T-cell (primary cell): ENCODE measurements at places on chromosomes 1 and 21. TPM values are rescaled to one million over a fixed set of nuclear protein-coding genes. Genes with fewer than 3 reads are reported as not detected.

PAPPA2 gene
- not detected for total RNA-seq

TMEM51 gene
- total RNA-seq, result 0.23 TPM

ARHGAP30 gene
- total RNA-seq, result 290 TPM

HNRNPR gene
- 109 TPM for total RNA-seq

DNA sequence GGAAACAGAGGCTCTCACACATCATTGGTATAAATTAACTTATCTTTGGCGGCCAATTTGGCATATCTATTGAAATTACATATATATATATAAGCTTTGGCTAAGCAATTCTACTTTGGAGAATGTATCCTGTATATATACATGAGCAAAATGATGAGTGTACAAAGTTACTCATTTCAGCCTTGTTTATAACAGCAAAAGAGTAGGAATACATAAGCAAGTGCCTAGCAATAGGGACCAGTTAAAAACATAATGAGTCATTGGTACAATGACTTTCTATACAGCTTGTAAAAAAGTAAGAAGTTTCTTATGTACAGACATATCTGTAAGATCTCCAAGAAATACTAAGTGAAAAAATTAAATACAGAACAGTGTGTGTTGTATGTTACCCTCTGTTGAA is 190.8 kb downstream of the LTN1 start:
- no peak for DNase-seq

DNA sequence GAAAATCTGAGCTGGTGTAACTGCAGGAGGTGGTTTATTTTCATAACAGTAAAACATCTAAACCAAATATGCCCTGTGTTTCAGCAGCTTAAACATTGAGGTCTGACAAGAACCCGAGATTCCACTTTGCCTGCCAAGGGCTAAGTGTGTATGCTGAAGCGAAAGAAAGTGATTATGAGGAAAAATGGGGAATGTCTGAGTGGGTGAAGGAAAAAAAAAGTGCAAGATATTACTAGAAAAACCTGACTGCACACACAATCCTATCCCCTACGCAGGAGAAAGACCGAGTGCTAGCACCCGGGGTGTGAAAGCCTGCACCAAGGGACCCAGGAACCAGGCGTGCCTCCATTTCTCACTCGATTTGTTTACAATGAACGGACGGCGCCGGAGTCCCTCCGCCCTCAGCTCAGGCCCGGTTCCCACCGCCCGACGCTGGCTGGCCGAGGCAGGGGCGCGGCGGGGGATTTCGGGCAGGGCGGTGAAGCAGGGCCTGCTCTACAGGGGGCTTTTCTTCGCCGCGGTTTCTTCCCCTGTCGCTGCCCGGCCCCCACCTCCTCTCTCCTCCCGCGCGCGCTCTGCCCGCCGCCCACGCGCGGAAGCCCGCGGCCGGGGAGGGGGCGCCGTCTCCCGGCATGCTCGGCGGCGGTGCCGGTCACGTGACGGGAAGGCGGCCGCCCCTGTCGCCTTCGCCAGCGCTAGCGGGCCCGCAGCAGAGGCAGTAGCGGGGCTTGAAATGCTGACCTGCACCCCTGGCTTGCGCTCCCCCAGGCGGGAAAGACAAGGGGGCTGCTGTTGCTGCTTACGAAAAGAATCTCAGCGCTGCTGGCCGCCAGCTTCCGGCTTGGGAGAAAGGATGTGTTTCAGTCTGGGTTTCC is 35.9 kb downstream of the ITPKB start:
- peak; percentile 83 for DNase-seq

DNA sequence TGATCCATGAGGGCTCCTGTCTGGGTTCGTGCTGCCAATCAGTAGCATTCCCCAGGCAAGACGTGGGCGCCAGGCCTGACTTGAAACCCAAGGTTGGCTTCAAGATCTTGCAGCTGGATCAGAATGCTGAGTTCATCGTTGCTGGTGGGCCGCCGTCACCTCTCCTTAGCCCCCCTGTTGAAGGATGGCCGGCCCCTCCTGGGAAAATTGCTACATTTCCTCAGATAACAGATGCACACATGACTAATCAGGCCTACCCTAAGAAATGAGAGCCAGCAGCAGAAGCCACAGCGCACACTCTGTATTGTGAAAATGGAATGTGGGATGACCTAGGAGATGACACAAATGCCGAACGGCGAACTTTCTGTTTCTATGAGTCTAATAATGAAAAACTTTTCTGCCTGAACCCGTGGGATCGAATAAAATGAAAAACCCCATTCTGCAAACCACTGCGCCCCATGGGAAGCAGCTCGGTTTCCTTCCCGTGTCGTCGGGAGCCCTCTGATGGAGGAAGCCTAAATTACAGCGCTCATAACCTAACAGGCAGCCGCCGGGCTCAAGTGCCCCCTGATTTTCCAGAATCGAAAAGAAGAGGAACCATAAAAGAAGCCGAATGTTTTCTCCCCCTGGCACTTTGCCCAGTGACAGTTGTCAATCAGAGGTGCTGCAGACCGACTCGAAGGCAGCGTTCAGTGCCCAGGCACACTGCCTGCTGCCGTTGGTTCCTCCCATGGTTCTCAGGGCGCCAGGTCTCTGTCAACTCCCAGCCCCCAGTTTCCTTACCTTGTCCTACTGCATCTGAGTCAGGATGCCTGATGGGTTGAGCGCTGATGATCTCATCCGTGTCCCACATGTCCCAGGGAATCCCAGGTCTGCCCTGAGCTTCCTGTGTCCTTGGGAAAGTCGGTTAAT is 38.2 kb upstream of the H6PD start:
- DNase-seq, result peak; percentile 28

GRCh38 chr1:23167353-23168078 is 1.1 kb downstream of the LUZP1 start:
- DNase-seq, result peak; percentile 18

DNA sequence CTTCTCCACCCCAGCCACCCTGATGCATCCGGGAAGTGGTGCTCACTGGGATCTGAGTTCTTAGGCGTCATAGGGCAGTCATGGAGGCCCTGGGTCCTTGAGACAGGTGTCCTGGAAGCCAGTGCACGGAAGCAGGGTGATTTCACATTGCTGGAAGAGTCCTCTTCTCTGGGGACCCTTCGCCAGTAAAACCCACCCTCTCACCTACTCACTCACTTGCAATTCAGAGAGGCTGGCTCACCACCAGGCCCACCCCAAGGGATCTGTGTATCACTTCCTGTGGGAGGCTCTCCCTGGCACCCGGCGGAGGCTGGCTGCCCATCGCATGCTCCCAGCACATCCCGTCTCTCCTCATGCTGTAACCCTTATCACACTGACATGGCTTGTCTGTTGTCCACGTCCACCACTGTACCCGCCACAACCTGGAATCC is 40.2 kb upstream of the EPS8L3 start:
- no peak for DNase-seq

DNA sequence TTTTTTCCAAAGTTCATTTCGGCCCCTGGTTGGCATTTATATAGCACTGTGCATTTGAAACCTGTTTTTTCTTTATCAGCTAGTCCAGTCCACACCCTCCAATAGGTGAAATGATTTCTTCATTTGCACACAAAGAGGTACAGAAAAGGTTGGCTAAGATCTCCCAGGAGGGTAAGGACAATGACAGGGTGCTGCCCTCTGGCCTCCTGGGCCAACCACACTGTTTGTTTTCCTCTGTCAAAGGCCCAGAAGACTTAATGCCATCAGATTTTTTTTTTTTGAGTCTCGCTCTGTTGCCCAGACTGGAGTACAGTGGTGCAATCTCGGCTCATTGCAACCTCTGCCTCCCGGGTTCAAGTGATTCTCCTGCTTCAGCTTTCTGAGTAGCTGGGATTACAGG is 70.1 kb upstream of the EFHD2 start:
- DNase-seq, result no peak

DNA sequence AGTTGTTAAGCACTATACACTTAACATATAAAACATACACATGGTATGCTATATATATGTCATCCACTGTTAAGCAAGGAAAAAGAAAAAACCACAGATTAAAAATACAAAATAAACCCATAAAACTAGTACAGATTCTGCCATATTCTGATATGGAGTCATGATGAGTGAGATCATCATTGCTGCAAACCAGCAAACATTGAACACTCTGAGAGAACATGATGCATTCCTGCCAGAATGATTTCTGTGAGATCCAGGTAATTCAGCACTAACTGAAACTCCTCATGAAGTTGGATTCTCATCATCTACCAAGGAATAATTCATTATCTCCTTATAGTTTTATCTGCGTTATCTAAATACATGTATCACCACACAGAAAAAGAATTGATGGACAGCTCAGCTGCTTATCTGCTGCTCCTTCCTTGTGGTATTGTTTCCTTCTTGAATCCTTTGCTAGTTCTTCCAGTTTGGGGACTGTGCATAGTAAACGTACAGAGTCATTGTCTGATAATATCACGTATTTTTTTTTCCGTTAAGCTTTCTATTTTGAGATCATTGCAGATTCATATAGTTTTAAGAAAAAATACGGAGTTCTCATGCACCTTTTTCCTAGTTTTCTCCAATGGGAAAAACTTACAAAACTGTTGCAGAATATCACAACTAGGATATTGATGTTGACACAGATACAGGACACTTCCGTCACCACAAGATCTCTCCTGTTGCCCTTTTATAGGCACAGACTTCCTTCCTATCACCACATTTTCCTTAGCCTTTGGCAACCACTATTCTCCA is 9.3 kb downstream of the RAB4A start:
- no peak for DNase-seq

DNA sequence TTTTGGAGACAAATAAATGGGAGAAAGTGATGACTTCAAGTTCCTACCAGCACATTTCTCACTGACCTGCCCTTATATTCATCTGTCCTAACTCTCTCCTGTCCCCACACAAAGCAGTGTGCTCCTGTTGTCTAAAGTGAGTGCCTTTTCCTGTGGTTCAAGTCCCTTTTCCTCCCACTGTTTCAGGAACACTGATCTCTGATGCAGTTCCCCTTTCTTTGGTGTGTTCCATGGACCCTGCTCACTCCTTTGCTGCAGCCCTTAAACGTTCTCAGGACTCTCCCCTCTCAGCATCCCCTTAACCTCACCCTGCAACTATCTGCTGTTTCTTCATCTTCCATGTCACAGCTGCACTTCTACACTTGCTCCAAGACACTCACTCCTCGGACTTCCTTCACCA is 195.8 kb upstream of the ETV3 start:
- no peak for DNase-seq

- DNase-seq, result peak; percentile 24
Observed at GRCh38 chr1:37764414-37764825, 500 bp downstream of the EPHA10 start.

DNA sequence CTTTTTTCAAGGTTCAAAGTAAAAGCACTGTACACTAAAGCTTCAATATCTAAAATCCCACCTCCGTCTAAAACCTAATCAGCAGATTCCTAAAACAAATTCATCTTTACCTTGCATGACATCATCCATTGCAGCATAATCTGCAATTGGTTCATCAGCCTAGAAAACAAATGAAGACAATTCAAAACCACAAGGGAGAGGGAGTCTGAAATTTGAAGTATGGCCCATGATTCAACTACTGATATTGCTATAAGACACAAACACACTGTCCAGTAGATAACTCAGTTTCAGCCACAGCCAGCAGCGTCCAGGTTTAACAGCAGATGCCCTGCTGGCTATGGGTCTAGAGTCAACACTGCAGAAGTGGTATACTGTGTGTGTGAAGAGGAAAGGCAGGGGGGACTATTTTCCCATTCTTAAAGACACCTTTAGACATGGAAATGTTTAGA is 17.9 kb upstream of the RAP1GAP start:
- no peak for DNase-seq

DNA sequence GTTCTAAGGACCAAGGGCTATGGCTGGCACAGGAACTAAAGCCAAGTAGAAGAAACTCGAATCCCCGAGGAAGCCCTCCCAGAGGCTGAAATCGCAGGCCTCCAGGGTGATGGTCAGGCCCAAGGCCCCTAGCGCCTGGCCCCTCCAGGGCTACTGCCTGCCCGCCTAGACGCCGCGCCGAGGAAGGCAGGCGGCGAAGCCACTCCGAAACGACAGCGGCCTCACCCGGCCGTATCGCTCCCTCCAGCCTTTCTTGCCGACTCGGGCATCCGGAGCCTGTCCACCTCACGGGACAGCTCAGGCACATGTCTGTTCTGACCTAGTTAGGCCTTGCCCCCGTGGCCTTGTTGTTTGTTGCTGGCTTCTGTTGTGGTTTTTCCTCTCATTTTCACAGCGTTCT is 9.7 kb upstream of the LHX8 start:
- no peak for DNase-seq

- no peak for DNase-seq
Observed at GRCh38 chr1:2466958-2467554, 9.0 kb upstream of the PLCH2 start.

DNA sequence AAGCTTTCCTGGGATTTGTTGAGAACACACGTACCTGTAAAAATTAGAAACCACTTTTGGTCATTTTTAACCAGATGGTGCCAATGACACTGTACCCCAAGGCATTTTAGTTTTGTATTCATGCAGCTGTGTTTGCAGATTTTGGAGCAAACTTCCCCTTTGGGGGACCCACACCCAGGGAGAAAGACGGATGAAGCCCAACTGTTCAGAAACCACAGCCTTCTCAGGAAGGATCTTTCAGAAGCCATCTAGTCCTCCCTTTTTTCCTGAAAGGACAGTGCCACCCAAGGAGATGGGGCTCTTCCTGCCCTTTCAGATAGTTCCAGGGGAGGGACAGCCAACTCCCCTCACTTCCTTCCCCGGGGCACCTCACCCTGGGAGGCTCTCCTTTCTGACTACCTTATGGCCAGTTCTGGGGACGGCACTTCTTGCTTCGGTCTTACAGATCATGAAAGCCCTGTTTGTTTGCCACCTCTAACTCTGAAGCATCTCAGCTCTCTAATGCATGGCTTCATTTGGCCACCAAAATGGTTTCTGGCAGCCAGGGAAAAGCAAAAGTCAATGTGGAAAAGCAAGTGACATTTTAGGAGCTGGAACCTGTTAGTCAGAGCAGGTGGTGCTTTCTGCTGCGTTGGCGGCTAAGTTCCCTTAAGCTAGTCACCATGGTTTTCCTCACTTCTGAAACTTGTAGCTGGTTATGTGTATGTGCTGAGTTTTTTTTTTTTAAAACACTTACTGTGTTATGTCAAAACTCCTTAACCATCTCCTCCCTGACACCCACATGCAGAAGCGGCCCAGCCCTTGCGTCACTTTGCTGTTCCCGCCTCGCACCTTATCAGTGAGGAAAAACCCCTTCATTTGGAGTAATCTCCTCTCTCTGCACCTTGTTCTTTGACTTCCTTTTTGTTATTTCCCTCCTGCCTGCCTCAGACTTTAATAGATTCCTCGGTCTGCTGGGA is 10.1 kb downstream of the TMCC2 start:
- no peak for DNase-seq

DNA sequence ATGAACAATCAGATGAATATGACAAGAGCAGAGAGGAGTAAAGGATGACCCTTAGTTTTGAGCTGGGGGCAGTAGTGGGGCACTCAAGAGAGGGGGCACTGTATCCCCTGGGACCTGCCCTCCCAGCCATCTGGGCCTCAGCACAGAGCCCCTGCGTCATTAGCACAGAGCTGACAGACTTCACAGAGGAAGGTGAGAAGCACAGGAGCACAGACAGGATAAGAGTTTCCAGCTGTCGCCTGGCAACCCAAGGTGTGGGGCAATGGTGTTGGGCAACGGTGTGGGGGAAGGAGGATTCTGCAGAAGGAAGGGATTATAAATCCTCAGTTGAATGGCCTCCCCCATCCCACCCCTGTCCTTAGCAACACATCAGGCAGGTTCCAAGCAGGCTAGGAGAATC is 30.2 kb downstream of the RAB3B start:
- DNase-seq, result no peak

GRCh38 chr1:201138311-201138840 is 11.4 kb upstream of the ASCL5 start:
- no peak for DNase-seq

- no peak for DNase-seq
Observed at GRCh38 chr1:59678493-59679228, 136.1 kb upstream of the HOOK1 start.

- DNase-seq, result peak; percentile 68
Observed at GRCh38 chr1:966704-967300, 520 bp downstream of the PLEKHN1 start.
